ENCODE measurements at places on chromosomes 5 and 9.

DNA sequence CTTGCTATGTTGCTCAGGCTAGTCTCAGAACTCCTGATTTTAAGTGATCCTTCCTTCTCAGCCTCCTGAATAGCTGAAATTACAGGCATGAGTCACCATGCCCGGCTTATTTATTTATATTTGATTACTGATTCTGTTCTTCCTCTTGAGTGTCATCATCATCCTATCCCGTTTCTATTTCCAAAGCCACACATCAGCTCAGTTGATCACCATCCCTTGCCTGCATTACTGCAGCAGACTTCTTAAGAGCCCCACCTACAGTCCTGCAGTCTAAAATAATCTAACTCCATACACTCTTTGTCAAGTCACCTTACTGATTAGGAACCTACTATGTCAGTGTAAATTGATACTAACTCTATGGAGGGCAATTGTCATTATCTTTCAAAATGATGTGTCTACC lies 138.9 kb upstream of the RAI14 start:
- no peak for DNase-seq

DNA sequence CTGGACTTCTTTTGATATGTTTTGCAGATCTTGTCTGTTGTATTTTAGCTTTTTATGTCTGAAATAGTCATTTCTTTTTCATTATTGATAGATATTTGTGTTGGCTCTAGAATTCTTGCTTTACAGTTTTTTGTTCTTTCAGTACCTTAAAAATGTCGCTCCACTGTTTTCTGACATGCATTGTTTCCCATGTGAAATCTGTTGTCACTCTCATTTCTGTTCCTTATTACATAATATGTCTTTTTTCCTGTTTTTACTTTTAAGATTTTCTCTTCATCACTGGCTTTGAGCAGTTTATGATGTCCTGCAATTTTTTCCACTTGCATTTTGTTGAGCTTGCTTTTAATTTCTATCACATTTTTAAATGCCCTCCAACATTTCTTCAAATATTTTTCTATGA lies 270.4 kb upstream of the TARS1 start:
- no peak for DNase-seq

GRCh38 chr5:83036991-83037575 lies 40.1 kb downstream of the TMEM167A start:
- DNase-seq, result no peak

GRCh38 chr5:42514754-42515153 lies 91.5 kb downstream of the GHR start:
- DNase-seq, result no peak

GRCh38 chr9:123685489-123686083 lies 244.3 kb downstream of the DENND1A start:
- no peak for DNase-seq

GRCh38 chr5:14057289-14057688 lies 85.9 kb upstream of the TRIO start:
- no peak for DNase-seq

- no peak for DNase-seq
Observed at GRCh38 chr9:137074657-137075274, 2.6 kb upstream of the UAP1L1 start.

GRCh38 chr5:168303393-168304025 lies 12.1 kb downstream of the WWC1 start:
- DNase-seq, result no peak

- DNase-seq, result no peak
Observed at GRCh38 chr5:125421006-125421405, 674.6 kb upstream of the ZNF608 start.

- no peak for DNase-seq
Observed at GRCh38 chr9:121210536-121210935, 8.9 kb upstream of the RAB14 start.

- no peak for DNase-seq
Observed at GRCh38 chr9:30688801-30689200, 1695.6 kb upstream of the ACO1 start.

DNA sequence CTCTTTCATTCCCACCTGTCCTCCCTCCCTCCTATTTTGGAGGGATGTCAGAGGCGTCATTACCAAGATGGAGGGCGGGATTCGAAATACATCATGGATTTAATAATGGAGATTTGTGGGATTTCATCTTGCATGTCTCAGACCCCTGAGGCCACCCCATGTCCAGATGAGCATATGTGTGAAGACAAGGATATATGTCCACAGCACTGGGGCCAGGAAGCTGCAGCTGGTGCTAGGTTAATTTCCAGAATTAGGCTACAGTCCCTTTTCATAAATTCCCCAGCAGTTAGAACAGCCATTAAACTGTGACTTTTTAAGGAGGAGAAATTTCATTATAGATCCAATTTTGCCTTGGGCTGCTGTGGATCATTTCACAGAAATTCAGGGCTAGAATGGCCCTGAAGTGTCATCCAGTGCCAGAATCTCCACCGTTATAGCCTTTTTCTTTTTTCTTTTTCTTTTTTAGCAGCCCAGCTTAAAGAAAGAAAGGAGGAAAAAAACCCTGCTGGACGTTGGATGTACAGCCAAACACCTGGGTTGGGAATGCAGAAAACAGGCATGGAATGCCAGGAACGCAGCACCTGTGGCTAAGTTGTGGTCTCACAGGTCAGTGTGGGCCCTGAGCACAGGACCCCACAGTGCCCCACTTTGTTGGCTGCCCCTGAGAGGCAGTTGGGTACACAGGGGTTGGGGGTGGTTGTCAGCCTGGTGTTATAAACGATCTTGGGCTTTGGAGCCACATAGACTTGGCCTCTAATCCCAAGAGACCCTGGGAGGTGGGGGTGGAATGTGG lies 50.2 kb upstream of the CXCL14 start:
- DNase-seq, result no peak

DNA sequence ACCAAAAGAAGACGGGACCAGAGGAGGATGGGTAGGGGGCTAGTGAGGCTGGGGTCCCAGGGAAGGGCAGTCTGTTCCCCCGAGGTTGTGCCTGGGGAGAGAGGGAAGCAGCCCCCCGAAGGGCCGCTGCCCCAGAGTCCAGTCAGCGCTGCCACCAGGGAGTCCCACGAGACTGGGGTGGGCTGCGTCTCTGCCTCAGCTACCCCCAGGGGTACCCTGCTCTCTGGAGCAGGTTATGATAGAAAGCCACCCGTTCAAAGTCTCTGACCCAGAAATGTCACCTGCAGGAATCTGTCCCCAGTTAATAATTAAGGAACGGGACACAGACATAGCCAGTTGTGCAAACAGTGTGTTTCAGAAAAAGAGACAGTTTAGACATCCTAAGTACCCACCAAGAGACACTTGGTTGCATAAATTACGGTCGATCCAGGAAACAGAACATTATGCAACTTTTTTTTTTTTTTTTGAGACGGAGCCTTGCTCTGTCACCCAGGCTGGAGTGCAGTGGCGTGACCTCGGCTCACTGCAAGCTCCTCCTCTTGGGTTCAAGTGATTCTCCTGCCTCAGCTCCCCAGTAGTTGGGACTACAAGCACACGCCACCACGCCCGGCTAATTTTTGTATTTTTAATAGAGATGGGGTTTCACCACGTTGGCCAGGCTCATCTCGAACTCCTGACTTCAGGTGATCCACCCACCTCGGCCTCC lies 10.7 kb upstream of the AGPAT2 start:
- no peak for DNase-seq

GRCh38 chr5:167561796-167562195 lies 729.6 kb upstream of the WWC1 start:
- DNase-seq, result no peak

DNA sequence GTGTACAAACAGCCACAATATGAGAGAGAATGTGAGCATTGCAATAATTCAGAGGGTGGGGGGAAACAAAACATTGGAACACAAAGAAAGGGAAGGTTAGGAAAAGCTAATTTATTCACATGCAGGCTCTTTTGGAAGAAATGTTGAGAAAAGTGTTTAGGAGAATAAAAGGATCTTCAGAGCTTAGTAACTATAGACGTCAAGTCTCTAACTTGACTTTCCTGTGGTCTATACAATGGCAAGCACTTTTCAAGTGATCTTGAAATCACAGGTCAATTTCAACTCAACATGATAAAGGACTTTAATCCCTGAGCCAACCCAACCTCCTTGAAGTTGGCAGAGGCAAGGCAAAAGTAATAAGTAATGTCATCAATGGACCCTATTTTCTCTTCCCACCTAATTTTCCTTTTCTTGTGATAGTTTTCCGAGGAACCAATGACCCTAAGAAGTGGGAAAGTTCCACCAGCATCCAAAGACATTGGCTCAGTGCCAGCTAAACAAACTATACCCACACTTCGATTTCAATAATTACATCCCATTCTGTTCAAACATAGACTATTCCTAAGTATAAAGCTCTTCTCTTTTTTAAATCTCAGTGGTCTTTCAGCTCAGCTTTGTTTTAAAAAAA lies 23.7 kb downstream of the RFK start:
- no peak for DNase-seq

DNA sequence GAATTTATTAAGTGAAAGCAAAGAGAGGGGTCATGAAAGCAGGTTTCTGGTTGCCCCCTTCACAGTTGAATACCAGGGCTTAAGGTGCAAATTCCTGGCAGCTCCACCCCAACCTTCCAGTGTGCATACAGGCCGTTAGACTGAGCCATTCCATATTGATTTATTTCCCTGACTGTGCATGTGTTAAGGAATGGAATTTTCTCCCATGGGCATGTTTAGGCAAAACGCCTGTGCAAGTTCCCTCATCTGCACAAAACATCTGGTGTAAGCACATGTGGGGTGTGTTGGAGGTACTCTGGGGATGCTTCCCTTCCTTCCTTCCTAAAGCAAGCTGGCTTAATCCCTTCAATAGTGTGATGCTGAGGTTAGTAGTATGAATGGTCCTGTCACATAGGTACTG lies 1470.6 kb downstream of the MAT2B start:
- DNase-seq, result no peak

DNA sequence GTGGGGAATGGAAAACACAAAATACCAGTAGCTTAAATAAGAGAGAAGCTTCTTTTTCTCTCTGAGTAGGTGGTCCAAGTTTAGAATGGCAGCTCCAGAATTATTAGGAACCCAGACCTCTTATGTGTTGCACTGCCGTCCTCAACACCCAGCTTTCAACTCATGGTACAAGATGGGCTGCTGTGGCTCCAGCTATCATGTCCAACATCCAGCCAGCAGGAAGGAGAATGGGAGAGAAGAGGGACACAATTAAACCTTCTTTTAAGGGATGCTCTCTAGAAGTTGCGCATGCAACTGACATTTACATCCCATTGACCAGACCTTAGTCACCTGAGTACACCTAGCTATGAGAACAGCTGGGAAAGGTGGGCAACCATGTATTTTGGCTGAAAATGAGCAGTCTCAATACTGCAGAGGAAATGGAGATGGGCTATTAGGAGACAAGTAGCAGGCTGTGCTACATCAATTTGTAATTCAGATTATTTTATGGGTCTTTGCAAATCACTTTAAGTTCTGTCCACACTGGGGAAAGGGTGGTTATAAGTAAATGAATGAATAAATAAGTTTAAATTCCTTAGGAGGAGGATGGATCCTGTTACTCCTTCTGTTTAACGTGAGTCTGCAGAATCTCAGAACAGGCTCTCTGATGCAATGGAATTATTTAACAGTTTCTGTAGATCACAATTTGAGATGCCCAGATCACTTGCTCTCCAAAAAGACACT lies 76.1 kb downstream of the SLC28A3 start:
- no peak for DNase-seq

- no peak for DNase-seq
Observed at GRCh38 chr9:128142596-128142995, 6.7 kb upstream of the LCN2 start.

DNA sequence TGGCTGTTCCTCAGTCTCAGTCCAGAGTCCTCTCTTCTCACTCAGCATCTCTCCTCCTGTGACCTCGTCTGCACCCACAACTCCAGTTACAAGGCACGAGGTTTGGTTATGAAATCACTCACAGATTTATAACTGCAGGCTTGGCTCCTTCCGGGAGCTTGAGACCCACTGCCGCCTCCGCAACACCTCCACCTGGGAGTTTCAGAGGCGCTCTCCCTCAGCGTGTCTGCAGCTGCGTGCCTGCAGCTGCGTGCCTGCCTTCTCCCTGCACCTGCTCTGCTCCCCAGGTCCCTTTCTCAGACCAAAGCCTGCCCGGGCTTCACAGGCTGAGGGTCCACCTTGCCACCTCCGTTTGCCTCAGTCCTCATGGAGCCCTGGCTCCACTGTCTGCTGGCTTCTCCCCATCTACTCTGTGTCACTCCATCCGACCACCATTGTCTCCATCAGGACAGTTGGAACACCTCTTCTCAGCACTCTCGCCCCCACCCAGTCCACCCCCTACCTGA lies 51.5 kb downstream of the HRH2 start:
- no peak for DNase-seq

DNA sequence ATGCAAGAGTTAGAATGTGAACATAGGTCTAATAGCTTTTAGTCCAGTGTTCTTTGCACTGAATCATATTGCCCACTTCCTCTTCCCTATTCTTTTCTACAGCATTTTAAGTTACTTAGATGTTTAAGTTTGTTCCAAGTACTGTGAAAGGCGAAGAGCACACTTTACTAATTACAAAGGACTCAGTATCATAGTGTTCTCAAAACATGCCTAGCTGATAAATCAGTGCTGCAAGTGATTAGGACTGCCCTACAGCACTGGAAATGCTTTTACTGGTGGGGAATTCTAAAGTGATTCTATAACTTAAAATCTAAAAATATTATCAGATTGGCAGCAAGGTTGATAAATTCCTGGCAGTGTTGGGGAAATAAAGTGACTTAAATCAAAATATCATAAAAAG lies 177.9 kb upstream of the KCNN2 start:
- DNase-seq, result no peak

GRCh38 chr5:57937501-57938173 lies 455.0 kb upstream of the ACTBL2 start:
- DNase-seq, result no peak

DNA sequence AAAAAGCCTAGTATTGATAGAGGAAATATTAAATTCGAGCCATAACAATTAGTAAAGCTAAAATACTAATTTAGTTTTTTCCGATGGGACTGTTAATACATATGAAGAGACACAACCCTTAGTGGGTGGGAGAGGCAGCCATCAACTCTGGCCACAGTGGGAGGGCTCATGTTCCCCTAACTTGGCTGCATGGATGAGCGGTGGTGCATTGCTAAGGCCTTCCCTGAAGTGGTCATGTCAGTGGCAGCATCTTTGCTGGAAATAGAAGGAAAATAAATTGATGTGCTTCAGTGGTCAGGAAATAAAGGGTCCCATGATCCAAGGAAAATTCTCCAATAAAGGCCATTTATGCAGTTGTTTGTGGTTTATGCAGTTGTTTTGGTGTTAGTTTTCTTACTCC lies 33.9 kb upstream of the F2RL2 start:
- DNase-seq, result no peak

GRCh38 chr9:88551546-88552137 lies 16.7 kb downstream of the NXNL2 start:
- no peak for DNase-seq

GRCh38 chr5:32331935-32332274 lies 19.2 kb upstream of the MTMR12 start:
- DNase-seq, result no peak

GRCh38 chr5:61588216-61588615 lies 256.2 kb downstream of the ZSWIM6 start:
- no peak for DNase-seq
